ENCODE measurements at places on chromosomes 11 and 22.

DNA sequence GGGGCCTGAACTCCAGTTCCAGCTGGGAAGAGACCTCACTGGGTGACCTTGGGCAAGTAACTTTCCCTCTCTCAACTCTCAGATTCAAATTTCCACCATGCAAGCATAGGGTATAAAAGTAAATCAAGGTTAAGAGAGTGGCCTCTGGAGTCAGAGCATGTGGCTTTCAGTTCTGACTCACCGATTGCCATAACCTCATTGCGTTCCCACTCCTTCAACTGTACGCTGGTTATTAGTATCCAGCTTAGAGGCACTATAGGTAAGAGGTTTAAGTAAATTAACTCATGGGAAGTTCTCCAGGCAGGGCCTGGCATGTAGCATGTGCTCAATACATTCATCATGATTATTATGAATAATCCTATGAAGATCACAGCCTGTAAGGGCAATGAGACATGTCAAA, 88.3 kb downstream of the FBXO7 start:
- no peak for DNase-seq

- DNase-seq = peak; percentile 84
Observed at GRCh38 chr11:64298966-64299846, 952 bp upstream of the CATSPERZ start.

GRCh38 chr22:43862074-43862881, at the start of gene SULT4A1:
TSS of gene SULT4A1 (minus strand) at chr22:43862513. CDS start at chr22:43862382, 131 bp downstream.
- DNase-seq = peak; percentile 52

DNA sequence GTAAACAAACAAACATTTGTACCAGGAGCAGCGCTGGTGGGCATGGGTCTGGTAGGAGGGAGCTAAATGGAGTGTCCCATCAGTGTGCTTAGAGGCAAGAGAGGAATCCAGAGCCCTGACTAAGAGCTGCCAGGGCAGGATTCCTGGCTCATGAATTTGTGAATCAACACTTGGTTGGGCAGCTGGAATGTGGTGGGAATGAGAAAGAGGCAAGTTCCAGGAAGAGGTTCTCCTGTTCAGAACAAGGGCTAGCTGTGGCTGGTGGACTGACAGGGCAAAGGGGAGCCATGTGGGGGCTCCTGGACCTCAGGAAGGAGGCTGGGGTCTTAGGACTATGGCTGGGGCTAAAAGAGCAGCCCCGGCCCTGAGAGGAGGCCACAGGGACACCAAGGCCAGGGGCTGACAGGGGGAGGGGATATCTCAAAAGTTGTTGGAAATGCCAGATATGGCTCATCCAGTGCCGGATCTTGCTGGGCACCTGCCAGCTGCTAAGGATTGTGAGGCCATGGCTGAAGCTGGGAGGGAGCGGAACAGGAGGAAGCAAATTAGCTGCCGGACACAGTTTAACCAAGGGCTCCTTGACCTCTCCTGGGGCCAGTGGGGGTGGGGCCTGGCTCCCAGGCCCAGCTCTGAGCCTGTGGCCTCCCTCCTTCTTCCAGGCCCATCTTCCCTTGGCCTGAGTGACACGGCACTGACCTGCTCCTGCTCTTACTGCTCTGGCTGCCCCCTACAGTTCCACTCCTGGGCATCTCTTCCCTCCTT, 14.6 kb upstream of the P2RY6 start:
- no peak for DNase-seq

DNA sequence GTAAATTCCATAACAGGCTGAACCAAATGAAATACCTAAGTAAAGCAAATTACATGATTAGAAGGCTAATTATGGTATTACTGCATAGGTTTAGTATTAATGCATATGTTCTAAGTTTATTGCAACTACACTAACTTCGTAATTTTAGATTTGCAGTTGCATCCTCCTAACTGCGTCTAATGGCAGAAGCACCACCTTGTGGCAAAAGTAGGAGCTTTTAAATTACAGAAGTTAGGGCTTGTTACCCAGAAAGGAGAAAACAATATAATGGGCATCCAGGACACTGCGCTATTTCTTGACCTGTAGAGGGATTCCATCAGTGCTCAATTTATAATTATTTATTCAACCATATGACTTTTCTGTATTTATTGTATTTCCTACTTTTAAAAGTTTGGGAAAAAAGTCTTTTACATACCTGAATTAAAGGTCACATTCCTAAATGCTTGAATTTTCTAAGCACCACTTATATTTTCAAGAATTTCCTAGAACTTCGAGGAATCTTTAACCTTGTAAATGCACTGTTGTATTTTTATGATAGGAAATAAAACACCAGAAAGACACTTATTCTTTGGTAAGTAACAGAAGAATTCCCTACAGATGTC, 16.3 kb upstream of the GPR83 start:
- no peak for DNase-seq

- no peak for DNase-seq
Observed at GRCh38 chr11:26677566-26677965, 44.3 kb downstream of the SLC5A12 start.

- DNase-seq = no peak
Observed at GRCh38 chr11:102453302-102453695, 734 bp upstream of the TMEM123 start.

DNA sequence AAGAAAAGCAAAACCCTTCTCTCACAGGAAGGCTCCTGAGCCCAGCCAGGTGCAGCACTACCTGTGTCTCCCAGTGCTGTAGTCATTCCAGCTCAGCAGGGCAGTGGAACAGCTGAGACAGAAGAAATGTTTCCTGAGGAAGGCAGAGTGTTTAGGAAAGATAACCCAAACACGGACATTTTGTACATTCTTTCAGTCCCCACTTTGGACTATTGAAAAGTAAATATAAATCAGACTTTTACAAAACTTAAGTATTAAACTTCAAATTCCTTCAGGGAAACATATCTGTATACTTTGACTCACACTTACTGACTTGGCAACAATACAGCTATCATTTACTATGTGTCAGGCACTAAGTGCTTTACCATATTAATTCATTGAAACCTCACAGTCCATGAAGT, 40.4 kb downstream of the RRAS2 start:
- DNase-seq = no peak

DNA sequence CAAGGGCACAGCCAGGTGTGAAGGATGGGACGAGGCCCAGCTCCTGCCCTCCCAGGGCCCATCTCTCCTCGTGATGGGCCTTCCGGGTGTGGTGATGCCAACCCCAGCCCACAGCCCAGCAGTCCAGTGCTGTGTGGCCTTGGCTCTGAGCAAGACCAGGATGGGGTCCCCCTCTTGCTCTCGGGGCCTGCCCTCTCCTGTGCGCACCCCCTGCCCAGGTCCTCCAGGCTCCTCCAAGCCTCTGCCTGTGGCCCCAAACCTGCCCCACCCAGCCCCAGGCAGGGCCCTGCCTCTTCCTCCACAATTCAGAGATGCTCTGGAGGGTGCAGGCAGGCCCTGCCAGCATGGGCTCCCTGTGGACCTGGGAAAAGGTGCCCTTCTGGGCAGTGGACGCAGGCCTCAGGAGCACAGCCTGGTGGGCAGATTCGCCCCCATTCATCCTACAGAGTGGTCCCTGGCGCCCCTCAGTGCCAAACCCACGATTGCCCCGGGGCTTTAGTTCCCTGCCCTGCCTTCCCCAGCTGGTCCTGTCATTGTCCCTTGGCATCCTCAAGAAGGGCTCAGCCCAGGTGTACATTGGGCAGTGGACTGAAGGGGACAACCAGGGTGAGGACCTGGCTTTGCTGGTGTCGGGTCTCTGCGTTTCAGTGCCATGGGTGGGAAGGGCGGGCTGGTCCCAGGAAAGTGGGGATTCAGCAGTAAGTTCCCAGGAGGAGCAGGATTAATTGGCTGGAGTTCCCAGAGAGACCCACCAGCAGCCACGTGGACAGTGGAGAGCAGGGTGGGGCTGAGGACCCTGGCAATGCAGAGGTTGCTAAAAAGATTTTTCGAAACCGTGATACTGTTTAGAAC, 19.8 kb downstream of the EIF1AD start:
- DNase-seq = no peak

GRCh38 chr11:1073851-1074243, 827 bp upstream of the MUC2 start:
- DNase-seq = peak; percentile 69

Data from spleen (tissue), 13 donors.